ENCODE measurements at places on chromosomes 5 and 9.

DNA sequence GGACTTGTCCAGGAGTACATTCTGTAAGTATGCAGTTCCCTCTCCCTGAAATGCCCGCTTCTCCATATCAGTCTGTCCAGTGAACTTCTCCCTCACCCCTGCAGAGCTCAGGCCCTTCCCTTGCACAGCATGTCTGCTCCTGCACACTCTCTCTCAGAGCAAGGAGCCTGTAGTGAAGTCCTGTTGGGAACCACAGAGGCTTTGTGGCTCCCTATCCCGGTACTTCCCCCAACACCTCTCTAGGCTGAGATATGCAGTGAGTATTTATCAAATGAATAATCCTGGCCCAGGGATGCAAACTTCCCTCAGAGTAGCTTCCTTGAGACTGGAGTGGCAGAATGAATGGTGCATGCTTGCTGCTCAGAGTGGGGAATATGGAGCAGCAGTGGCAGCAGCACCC is 48.8 kb downstream of the POC5 start:
- no peak for DNase-seq

- DNase-seq = no peak
Measured at GRCh38 chr5:123440456-123441181, 17.4 kb upstream of the CEP120 start.

DNA sequence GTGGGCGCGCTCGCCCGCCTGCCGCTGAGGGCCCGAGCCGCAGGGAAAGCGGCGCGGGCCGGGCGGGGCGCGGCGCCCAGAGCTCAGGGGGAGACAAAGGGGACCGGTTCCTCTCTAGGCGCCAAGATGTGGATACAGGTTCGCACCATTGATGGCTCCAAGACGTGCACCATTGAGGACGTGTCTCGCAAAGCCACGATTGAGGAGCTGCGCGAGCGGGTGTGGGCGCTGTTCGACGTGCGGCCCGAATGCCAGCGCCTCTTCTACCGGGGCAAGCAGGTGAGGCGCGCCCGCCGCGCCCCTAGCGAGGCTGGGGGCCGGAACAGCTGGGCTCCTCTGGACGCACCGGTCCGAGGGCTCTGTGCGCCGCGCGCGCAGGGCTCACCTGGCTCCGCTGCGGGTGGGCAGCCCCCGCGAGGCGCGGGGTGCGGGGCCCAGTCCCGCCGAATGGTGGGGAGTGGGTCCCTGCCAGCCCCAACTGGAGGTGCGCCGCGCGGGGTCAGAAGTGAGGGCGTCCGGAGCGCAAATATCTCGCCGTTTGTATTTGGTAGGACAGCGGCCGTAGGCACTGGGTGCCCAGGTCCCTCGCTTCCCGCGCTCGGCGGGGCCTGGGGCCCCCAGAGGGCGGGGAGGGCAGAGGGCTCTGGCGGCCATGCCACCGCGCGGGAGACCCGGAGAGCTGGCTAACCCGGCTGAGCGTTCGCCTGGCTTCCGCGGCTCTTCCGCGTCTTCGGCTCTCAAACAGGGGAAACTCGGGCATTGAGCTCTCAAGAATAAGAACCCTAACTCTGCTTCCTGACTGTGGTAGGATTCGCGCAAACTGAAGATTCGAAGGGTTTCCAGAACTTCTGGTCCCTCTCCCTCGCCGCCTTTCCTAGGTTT is 607 bp downstream of the UHRF2 start:
- peak; percentile 13 for DNase-seq

GRCh38 chr5:174707671-174708070 is 16.7 kb upstream of the MSX2 start:
- DNase-seq = no peak

- DNase-seq = no peak
Measured at GRCh38 chr9:123387686-123388085, 31.7 kb downstream of the CRB2 start.

DNA sequence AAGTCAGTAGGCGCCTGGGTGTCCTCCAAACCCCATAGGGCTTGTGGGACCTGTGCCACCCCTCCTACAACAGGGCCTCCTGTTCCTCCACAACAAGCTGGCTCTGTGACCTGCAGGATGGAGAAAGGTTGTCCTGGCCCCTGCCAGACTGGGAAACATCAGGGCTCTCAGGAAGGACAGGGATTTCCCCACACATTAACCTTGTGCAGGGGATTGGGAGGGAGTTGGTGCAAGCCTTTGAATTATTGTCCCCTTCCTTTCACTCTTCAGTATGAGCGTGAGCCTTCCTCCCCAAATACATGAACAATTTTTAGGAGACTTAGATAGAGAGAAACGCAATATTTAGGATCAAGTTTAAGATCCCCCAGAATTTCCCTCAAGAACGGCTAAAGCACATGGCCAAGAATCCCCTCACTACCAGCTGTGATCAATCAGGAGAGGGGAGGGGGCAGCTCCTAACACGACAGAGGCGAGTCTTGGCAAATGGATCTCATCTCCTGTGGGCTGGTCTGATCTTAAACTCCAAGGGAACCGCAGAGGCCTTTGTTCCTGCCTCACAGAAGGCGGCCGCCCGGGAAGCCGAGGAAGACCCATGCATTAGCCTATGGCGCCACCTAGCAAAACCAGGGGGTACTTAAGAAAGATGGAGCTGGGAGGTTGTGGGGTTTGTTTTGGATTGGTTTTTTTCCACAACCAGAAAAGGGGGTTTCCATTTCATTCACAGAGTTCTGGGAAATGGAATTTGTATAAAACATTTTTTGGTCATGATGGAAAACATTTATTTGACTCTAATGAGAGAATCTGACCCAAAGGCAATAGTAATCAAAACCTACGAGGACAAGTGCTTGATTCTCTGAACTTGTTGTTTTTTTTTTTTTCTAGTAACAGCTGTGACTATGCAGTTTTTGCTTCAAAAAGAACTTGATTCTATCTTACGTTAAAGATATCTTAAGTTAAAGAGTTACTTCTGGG is 36.1 kb upstream of the OSMR start:
- DNase-seq = peak; percentile 18
